NAMALWA (cell line): ENCODE measurements at places on chromosomes 3 and 15.

GRCh38 chr3:21054064-21054463 lies 696.9 kb downstream of the ZNF385D start:
- no peak for DNase-seq

GRCh38 chr15:95663156-95664100 lies 667.1 kb upstream of the NR2F2 start:
- DNase-seq = no peak

GRCh38 chr15:33194237-33194636 lies 277 bp downstream of the FMN1 start:
- DNase-seq = no peak

- peak; percentile 95 for DNase-seq
Measured at GRCh38 chr15:33226559-33227181, 32.2 kb upstream of the FMN1 start.

DNA sequence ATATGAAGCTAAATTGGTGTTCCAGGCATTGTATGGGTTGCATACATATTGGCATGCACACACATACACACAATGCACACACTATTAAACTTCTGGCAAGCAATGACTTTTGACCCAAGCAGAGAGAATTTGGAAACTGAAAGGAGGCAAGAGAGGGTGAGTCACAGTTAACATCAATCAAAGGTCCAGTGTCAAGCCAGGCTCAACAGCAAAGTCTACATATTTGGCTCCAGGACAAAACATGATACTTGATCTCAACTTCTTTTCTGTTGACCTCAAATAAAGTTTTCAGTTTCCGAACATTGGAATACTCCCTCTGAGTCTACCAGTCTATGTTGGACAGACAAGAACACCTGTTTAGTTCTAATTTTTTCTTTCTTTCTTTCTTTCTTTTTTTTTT lies 28.3 kb downstream of the IL12A start:
- no peak for DNase-seq

- peak; percentile 57 for DNase-seq
Measured at GRCh38 chr3:71087143-71088018, 496.1 kb downstream of the FOXP1 start.

DNA sequence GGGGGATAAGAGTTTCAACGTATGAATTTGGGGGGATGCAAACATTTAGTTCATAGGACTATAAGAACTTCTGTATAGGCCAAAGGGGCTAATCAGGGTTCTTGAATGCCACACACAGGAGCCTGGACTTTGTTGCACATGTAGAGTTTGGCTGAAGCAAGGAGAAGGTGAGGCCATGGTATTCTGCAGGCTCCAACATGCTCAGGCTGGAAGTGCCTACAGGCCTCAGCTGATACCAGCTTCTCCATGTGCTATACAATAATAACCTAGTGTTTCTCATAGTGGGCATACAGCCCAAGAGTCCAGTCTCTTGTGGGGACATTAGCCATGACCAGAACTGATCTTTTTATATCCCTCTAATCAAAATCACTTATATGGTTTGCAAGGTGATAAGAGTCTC lies 399.7 kb upstream of the MCTP2 start:
- no peak for DNase-seq

DNA sequence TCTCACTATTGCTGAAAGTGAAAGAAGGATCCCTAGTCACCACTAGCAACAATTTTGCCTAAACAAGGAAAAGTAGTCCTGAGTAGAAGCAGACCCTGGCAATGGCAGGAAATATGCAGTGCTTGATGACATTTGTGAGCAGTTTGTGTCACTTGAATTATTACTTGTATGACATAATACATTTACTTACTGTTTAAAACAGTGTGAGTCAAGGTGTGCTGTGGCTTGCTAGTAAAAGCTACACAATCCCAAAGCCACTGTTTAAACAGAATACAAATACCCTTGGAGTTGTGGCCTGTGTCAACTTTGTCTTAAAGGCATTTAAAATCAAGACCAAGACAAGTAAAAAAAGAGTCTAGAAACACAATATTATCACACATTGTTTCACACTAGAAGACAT lies 775.4 kb downstream of the ROBO1 start:
- no peak for DNase-seq

DNA sequence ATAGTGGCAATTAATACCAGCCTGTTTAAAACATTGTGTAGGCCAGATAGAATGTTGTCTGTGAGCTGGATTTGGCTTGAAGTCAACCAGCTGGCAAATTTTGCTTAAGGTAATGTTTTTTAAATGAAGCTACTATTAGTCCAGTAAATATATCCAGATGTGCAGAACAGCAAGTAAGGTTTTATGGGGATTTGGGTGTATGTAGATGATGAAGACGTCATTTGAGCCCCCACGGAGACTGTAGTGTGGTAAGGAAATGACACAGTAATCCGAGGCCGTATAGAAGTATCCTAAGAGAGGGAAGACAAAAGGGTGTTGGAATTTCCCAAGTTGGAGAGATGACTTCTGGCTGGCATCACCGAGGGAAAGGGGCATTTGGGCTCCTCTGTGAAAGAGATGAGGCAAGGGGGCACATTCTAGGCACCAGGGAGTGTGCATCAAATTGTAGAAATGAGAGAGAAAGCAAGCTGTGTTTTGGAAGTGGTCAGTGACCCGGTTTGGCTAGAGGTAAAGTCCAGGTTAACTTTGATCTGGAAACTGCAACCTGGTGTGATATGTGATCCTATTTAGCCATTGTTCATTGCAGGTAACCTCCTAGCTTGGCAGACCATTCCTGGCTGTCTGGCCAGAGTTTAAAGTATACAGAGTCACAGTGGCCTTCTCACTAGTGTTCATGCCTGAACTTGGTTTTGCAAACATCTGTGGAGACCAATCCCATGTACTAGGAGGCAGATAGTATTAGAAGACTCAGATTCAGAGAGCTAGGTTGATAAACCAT lies 104.2 kb downstream of the ITPR1 start:
- DNase-seq = no peak

GRCh38 chr15:59307165-59307537 lies 65.5 kb downstream of the MYO1E start:
- no peak for DNase-seq

DNA sequence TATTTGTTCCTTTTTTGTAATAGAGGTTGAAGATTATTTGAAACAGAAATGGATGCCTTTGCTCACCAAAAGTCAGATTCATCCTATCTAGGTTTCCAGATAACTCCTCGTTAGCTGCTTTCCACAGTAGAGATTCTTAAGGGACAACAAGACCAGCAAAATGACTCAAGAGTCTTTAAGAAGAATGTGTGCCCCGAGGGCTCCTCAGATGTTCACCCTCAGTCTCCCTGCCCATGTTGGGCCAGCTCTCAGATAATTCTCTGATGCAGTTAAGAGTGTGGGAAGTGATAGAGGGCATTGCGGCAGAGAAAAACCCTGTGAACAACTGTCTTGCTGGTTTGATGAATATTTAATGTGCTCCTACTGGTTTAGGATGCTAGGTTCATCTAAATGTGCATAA lies 251.1 kb downstream of the PTPRG start:
- no peak for DNase-seq

DNA sequence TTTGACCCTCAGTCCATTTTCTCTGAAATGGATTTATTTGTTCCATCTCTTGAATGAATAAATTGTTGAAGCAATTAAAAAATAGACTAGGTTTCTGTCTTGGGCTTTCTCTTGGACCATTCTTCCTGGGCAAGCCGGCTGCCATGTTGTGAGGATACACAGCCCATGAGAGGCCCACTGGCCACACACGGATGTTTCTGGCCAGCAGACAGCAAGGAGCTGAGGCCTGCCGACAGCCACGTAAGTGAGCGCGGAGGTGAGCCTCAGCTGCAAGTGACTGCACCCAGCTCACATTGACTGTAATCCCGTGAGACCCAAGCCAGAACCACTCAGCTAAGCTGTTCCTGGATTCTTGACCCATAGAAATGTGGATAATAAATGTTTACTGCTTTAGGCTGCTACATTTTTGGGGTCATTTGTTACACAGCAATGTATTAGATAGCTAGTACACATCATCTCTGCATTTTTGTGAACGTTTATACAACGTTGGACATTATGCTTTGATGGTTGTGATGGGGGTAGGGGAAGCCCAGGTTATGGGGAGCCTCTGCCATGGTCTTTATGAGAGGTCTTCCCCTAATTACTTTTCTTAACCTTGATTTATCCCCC lies 22.8 kb downstream of the IDH3A start:
- DNase-seq = no peak

- DNase-seq = no peak
Measured at GRCh38 chr3:14120111-14120920, 4.4 kb downstream of the CHCHD4 start.

DNA sequence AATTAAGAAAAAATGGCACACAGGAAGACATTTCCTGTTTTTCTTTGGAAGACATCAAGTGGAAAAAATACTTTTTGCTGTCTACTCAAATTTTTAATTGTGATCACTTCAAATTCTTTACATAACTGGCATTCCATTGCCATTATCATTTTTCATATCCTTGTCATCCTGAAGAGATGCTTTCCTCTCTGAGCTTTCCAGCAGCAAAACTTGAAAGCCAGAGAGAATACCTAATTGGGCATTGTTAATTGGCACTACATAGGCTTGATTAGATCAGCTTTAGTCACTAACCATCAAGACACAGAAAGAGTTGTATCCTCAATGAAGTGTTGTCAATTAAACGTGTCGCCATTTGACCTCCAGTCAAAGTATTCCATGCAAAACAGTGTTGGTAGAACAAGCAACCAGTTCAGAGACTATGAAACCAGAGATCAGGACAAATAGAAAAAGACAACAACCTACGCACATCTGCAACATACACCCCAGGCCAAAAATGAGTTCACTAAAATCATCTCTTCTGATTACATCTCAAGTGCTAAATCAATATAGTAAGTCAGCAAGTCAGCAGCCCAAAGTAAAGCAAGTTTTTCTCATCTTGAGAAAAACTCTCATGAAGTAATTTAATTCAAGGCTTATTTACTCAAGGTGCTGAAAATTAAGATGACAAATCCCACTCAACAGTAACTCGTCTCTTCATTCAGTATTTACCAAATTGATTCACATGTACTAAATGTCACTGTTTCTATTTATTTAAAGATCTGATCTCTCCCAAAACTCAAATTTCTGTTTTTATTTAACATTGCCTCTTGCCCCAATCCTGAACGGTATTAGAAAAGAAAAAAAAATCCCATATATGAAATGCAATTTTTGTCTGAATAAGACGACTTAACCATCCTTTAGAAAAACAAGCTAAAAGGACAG lies 123.0 kb downstream of the SUCLG2 start:
- no peak for DNase-seq

DNA sequence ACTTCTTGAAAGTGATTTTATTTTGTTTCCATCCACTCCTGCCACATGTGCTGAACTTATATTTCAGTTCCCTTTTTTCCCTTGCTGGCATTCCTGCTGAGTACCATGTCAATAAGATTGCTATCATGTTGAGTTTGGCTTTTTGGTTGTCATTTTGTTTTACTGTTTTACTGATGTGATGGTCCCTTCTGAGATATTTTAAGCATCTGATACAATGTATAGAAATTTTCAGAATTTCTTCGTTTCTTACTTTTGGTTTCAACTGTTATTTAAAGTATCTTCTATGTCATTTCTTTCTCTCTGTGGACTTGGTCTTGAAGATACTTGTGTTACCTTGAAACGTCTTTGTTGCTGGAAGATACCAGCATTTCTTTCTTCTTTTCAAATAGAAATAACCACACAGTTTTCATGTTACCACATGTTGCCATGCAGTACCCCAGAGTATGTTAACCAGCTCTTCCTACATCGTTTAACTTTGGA lies 14.1 kb downstream of the SIDT1 start:
- peak; percentile 21 for DNase-seq

DNA sequence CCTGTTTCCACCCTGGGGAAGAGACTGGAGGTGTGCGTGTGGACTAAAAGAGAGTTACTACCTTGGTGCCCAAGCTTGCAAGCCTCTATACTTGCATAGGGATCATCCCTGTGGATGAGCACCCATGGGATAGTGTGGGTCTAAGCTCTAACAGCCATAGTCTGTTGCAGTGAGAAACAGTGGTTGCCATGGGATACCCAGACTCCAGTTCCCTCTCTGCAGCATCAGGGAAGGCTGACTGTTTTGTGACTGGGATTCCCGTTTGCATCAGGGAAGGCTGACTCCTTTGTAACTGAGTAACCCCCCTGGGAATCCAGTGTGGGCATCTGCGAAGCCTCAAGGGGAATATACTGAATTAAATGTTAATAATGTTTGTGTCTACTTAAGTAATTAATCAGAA lies 196.1 kb downstream of the ZNF621 start:
- DNase-seq = no peak

DNA sequence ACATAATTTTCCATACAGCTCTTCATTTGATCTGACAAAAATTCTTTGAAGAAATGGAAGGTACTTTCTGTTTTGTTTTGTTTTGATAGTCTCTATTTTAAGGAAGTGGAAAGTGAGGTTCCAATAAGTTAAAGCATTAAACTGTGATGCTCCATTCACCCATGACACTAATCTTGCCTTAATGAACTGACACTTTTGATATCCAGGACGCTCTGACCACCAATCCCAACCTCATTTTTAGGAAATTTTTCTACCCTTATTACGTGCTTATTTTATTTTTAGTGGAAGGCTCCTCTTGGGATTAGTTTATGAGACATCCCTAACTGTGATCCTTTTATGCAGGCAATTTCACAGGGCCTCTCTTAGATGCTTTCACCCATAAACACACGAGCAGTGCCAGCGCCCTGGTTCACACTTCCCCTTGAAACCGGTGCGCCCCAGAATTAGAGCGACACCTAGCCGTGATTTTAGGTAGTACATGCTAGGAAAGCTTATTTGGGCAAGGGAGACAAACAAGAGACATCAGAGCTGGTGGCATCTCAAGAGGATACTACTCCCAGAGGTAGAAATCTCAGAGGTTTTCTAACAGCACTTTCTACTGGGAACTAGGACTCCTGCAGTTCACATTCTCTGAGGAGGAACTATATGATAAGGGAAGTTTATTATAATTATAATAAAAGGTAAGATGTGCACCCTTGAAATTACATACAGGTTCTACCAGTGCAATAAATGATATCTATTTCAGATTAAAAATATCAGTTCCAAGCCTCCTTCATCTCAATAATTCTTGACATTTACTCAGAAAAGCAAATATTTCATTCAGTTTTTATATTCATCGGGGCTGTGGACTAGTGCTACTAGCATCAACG lies 173.9 kb downstream of the SLC9A9 start:
- peak; percentile 97 for DNase-seq

DNA sequence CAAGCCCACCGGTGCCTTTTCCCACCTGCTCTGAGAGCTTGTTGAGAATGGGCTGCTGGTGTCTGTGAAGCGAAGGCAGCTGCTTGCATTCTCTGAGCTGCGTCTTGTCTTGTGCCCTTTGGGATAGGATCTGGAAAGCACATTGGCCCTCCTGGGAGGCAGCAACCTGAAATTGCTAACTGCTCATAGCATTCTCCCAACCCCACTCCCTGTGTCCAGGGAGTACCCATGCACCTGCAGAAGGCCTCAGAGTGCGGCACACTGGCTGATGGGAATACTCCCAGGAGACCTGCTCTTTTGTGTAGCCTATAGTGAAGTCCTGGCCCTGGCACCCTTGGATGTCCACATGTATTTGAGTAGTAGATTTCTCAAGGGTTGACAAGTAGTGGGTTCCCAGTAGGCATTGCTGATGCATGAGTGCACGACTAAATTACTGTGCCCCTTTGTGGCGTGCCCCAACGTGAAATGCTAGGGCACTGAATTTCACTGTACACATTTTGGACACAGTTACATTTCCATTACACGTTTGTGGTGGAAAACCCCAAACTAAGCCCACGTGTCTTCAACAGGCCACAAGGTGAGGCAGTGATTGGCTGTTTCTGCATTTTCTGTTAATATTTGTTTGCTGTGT lies 3.7 kb downstream of the EPHB1 start:
- DNase-seq = no peak
